ENCODE measurements at places on chromosomes 4 and X.
A peak's percentile ranks its signal among the peaks of the same experiment; 100 is the strongest.

GRCh38 chr4:75909405-75909804 lies 7.2 kb upstream of the PPEF2 start:
- no peak for DNase-seq

- no peak for DNase-seq
Measured at GRCh38 chrX:50103866-50104566, 96.8 kb downstream of the AKAP4 start.

GRCh38 chrX:21412029-21412428 lies 37.8 kb downstream of the CNKSR2 start:
- DNase-seq, result no peak

GRCh38 chrX:40104630-40104984 lies 6.8 kb upstream of the BCOR start:
- peak; percentile 73 for DNase-seq

DNA sequence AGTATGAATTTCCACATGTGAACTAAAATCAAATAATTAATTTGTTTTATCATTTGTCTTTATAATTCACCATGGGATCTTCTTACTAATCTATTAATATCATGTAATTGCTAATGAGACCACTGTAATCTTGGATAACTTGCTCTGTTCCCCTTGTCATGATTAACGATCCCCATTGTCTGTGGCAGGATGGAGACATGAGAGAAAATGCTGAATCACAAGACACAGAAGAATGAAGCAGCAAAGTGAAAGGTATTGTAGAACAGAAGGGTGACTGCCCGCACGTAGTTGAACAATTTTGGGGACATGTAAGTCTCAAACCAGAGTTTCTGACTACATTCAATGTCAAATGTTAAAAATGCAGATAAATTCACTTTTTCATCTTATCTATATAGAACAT lies 135.2 kb downstream of the EPHA5 start:
- DNase-seq, result no peak
